ENCODE measurements at places on chromosomes 16 and 17.

DNA sequence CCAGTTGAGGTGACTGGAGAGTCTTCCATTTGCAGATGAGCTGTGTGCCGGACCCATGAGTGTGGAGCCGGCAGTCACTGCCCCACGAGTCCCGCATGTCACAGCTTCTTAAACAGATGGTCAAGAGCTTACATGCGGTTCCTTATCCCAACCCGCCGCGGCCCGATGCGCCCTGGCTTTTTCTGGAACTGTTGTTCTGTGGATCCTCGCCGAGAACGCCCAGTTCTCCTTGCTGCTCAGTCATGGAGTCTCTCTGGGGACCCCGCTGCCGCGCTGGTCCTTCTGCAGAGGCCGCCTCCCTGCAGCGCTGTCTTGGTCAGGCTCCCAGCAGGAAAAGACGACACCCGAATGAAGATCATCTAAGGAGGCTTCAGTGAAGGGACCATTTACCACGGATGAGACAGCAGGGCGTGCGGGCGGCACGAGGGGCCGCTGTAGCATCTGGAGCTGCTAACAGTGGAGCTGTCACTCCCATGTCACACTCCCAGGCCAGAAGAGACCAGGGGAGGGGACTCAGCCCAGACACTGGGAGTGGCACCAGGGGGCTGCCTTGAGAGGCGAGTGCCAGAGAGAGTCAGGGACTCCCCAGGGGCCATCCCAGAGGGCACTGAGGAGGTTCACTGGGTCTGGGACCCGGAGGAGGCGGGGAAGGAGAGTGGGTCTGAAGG lies 10.8 kb upstream of the LGALS3BP start:
- no peak for DNase-seq

GRCh38 chr17:49705254-49705653 lies 2.5 kb downstream of the SLC35B1 start:
- no peak for DNase-seq

DNA sequence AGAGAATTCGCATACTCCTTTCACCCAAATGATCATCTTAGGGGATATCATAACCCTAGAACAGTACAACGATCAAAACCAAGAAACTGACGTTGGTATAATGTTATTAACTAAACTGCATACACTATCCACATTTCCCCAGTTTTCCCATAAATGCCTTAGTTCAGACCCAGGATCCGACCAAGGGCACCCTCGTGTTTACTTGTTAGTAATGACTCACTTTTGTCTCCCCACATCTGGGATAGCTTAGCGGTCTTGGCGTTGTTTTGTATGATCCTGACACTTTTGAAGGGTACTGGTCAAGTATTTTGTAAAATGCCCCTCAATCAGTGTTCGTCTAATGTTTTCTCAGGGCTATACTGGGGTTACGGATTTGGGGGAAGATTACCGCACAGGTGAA lies 8.0 kb downstream of the HS3ST3A1 start:
- DNase-seq, result peak; percentile 70

- DNase-seq, result no peak
These were observed 123.6 kb downstream of the RBFOX1 start for GRCh38 chr16:7456211-7456610.

Measured in astrocyte (in vitro differentiated cells and primary cell).